ENCODE measurements at places on chromosomes 6 and 20.

GRCh38 chr20:52340036-52340634 is 148.6 kb upstream of the ZFP64 start:
- peak; percentile 12 for DNase-seq

GRCh38 chr6:152160346-152160745 is 352.9 kb downstream of the ESR1 start:
- DNase-seq = no peak

GRCh38 chr6:16236631-16237199 is 1.7 kb upstream of the GMPR start:
- DNase-seq = peak; percentile 28

- no peak for DNase-seq
Measured at GRCh38 chr6:36139431-36139830, 9.1 kb downstream of the MAPK13 start.

- DNase-seq = no peak
Measured at GRCh38 chr6:12336121-12336971, 46.2 kb downstream of the EDN1 start.

DNA sequence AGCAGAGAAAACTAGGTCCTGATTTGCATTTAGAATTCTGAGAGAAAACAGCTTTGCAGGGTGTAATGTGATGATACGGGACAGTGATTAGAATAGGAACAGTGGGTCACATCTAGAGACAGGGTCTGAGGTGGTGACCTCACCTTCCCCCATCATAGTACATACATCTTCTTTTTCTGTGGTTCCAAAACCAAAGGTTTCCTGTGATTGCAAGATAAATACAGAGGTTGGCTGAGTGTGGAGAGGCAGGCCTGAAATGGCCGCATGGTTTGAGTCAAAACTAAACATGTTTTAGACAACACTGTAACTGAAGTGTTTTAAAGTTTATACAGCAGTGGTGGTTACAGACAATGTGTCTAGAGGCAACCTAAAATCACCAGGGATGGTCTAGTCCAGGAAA is 10.4 kb upstream of the NT5DC1 start:
- DNase-seq = no peak

GRCh38 chr6:26554697-26555504 is 16.7 kb downstream of the HMGN4 start:
- DNase-seq = peak; percentile 53

DNA sequence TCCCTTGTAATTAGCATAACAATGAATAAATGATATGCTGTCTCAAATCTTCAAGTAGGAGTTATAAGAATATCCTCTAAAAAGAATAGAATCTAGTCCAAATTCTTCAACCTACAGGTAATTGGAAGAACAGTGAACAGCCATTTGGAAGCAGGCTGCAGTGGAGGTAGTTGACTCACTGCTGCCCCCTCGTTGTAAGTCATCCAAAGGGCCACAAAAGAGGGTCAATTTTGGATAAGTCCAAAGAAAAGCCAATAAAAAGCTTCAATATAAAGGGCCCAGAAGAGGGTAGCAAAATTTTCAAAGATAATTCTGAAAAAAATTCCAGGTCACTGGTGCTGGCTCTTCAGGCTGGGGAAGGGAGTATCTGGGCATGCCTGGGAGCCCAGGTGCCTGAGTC is 60.8 kb upstream of the SSTR4 start:
- DNase-seq = peak; percentile 53

- no peak for DNase-seq
Measured at GRCh38 chr6:21423106-21423854, 170.3 kb upstream of the SOX4 start.

DNA sequence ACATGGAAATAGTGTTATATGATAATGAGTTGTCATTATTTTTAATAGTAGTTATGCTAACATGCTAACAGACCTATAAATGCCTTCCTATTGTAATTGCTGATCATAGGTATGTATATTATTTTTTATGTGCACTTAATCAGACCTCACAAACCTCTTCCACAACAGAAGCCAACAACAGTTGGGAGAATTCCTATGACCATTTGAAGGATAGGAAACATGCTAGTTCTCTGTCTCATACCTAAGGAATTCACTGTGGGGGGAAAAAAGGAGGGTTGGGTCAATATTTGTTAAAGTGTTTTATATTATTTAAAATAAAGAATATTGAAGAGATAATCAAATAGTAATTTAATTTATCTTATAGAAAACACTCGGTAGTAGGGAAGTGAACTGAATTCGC is 990.9 kb downstream of the EPHA7 start:
- no peak for DNase-seq

GRCh38 chr6:52418606-52419005 is 1.5 kb upstream of the EFHC1 start:
- DNase-seq = no peak

DNA sequence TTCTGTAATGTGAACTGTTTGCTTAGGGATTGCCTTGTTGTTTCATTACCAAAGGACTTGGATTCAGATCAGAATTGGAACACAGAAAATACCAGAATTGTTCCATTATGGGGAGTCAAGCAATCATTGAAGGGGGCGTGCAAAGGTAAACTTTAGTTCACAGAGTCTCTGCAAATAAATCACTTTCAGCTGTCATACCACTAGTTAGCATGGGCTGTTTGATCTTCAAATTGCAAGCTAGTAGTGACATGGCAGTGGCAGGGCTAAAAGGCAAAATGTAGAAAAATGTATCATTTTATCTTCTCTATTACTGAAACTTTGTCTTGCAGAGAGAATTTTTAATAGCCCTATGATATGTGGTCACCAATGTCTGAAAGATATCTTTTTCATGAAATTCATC is 483.2 kb upstream of the NRSN1 start:
- no peak for DNase-seq

GRCh38 chr20:62305149-62305764 is 2.5 kb downstream of the ADRM1 start:
- DNase-seq = no peak

GRCh38 chr6:33957892-33958525 is 154.2 kb upstream of the MLN start:
- DNase-seq = no peak
